ENCODE measurements at places on chromosomes 2 and 18.

- no peak for DNase-seq
These were observed 153.6 kb downstream of the CCDC85A start for GRCh38 chr2:56337342-56337741.

- no peak for DNase-seq
These were observed 447 bp downstream of the RETSAT start for GRCh38 chr2:85353876-85354285.

DNA sequence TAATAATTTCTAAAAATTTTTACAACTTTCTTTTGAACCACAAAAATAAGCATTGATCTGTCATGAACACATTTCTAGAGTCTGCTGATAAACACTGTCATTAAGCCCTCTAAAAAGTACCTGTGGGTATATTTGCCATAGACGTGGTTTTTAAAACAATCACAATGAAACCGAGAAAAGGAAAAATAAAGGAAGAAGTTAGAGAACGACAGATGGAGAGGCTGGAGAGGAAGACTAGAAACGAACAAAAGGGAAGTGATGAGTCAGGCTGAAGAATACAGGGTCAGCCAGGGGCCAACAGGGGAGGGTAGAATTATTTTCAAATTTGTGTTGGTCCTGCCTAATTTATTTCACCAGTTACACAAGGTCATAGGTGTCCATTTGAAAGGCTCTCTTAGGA is 62.0 kb downstream of the MYL12B start:
- no peak for DNase-seq

DNA sequence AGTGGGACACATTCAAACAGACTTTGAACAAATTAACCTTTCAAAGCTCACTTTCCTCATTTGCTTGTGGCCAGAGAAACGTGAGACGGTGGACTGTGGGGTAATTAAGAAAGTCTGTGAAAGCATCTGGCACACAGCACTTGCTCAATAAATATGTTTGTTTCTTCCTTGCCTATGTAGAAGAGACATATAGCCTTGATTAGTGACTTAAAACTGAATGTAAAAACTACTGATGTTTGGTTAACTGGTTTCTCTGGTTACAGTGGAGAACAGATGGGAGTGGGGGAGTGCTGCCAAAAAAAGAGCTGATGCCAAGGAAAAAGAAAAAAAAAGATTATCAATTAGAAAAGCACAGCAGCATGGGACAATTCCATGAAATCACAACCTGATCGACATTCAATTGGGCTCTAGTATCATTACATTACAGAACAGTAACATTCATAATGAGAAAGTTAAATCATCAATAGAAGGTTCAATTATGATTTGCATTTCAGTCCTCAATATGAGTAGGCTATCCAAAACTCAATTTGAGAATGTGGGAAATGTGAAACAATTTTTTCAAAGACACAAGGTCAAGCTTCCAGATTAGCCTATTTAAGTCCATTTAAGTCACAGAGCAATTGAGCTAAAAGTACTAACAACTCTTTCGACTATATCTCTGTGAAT is 14.7 kb downstream of the CUL3 start:
- DNase-seq, result no peak

DNA sequence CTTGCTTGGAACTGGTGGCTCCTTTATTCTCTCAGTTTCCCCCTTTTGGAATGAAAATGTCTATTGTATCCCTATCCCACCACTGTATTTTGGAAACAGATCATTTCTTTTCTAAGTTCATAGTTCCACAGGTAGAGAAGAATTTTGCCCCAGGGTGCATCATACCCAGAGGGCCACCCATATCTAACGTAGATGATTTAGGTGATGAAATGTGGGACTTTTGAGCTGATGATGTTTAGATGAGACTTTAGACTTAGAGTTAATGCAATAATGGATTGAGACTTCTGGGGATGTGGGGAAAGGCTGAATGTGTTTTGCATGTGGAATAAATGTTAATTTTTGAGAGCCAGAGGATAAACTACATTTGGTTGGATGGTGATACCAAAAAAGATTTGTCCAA is 107.9 kb upstream of the CYP26B1 start:
- no peak for DNase-seq

GRCh38 chr2:127080938-127081755 is 25.8 kb downstream of the BIN1 start:
- DNase-seq, result no peak

- DNase-seq, result no peak
These were observed 319.4 kb upstream of the NCKAP5 start for GRCh38 chr2:133887676-133888040.

DNA sequence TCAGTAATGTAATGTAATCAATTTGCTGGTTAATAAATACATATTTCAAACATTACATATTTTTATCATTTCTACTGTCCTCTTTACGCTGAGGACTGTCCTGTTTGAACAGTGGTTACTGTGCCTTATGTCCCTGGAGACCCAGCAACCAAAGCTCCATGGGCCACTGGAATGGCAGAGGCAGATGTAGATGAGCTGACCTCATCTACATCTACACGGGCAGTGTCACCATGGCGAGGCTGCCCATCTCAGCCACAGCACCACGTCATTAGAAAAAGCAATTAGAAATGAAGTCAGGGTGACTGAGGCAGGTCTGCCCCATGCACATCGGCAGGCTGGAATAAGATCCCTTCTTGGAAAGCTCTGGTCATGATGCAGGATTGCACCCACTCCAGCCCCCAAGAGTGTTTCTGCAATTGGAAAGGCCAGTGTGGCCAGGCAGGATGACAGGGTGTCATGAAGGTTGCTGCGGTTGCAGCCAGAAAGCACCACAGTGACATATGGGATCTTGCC is 237.5 kb downstream of the NDUFA10 start:
- DNase-seq, result no peak

- DNase-seq, result peak; percentile 34
These were observed 211.4 kb downstream of the PRKCE start for GRCh38 chr2:45862843-45863242.

DNA sequence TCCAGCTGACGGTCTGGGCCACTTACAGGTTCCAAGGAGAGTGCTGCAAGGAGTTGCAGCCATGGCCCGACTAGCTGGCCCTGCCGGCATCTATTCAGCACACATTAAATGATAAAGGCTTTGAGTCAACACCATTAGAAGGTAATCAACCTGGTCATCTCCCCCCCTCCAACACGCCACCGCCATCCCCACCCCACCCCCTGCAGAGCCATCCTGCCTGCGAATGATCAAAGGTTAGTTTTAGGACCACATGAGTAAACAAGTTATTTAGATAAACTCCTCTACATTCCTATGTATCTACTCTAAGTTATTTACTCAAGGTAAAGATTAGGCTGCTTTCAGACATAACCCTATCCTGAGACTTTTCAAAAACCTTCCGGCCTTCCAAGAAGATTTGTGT is 349.3 kb upstream of the SLC39A10 start:
- DNase-seq, result no peak

- no peak for DNase-seq
These were observed 39.9 kb upstream of the KLF11 start for GRCh38 chr2:10003206-10004125.

DNA sequence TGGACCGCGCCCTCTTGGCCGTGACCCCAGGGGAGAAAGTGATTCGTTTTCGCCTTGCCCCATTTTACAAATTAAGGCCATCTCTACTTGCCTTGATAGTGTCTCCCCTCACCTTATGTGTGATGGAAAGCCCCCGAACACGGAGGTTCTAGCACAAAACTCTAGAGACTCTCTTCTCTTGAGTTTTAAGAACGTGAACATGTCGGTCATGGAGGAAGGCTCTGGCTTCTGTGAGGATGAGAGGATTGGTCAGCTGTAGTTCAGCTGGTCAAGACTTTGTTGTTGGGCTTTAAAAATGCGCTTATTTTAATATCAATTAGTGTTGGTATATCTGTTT is 828 bp downstream of the DYNC1I2 start:
- DNase-seq, result no peak

GRCh38 chr2:54723996-54724559 is 616 bp downstream of the EML6 start:
- no peak for DNase-seq

DNA sequence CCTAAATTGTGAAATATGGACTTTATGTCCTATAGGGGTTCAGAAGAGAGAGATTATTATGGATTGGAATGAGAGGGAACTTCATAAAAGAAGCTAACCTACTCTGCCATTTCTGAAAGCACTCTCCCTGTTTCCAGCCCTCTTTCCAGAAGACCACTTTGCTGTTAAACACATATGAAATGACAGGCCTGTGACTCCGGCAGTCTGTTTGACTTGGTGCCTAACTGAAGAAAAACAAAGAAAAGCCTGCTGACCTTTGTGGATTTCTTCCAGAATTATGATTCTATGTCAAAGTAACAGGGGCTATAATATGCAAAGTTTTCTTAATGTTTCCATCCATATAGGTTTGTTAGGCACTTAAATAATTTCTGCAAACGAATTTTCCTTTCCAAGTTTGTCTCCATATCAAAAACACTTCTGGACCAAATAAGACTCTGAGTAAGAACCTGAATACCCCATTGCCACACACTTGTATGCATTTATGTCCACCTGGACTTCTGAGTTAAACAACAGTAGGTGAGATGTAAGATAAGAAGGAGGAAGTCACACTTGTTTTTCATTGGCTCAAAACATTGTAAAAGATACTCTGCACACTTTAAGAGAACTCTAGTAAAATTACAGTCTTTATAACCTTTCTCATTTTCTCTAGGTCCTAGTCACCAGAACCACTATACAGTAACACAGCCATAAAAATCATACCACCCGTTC is 111.7 kb downstream of the PIEZO2 start:
- DNase-seq, result no peak

- DNase-seq, result no peak
These were observed 409.9 kb downstream of the MTX2 start for GRCh38 chr2:176679061-176679669.

GRCh38 chr2:85997017-85997970 is 108.4 kb downstream of the POLR1A start:
- DNase-seq, result no peak

GRCh38 chr2:142270291-142270690 is 139.5 kb upstream of the LRP1B start:
- no peak for DNase-seq

- DNase-seq, result no peak
These were observed 16.2 kb upstream of the MAPRE2 start for GRCh38 chr18:35024965-35025364.

DNA sequence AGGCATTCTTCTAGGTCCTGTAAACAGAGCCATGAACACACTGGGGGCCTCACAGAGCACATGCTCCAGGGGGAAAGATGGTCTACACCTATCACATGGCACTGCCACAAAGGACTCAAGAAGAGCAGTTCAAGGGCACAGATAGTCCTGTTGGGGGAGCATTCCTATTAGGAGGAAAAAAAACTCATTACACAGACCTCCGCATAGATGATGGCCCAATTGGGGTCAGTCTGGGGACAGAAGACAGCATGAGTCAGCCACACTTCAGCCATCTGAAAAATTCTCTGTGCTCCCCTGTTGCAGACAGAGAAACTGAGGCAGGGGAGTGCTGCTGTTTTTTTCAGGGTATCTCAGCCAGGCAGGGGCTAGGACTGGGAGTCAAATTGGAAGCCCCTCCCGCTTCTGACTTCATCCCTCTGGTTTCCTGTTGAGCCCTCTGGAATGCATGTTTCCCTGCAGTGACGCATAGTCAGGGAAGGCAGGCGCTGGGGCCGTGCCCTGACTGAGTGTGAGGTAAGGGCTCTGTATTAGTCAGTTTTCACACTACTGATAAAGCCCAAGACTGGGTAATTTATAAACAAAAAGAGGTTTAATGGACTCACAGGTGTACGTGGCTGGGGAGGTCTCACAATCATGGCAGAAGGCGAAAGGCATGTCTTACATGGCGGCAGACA is 67.9 kb downstream of the RHOB start:
- no peak for DNase-seq

GRCh38 chr2:159913900-159914299 is 115.9 kb upstream of the CD302 start:
- no peak for DNase-seq

DNA sequence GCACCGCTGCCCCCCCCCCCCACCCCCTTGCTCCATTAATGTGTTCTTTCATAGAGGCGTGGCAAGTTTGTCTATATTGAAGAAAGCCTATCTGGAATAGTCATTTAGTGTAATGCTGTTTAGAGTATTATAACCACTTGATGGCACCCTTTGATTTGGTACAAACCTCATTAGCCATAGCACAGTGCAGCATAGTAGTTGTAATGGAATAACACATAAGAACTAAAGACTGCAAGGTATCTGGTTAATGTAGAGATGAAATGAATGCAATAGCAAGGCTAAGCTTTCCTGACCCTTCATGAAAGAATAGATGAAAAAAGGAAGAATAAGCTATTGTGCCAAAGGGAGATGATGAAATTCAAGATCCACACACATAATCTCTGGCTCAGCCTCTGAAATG is 81.9 kb downstream of the EHBP1 start:
- DNase-seq, result no peak

- no peak for DNase-seq
These were observed 111.1 kb downstream of the AP1S3 start for GRCh38 chr2:223725986-223726970.

GRCh38 chr2:25954199-25954752 is 28.0 kb downstream of the KIF3C start:
- no peak for DNase-seq

- no peak for DNase-seq
These were observed 314.8 kb downstream of the MBD2 start for GRCh38 chr18:53909668-53910067.

GRCh38 chr2:114683251-114683650 is 240.8 kb downstream of the DPP10 start:
- DNase-seq, result no peak

DNA sequence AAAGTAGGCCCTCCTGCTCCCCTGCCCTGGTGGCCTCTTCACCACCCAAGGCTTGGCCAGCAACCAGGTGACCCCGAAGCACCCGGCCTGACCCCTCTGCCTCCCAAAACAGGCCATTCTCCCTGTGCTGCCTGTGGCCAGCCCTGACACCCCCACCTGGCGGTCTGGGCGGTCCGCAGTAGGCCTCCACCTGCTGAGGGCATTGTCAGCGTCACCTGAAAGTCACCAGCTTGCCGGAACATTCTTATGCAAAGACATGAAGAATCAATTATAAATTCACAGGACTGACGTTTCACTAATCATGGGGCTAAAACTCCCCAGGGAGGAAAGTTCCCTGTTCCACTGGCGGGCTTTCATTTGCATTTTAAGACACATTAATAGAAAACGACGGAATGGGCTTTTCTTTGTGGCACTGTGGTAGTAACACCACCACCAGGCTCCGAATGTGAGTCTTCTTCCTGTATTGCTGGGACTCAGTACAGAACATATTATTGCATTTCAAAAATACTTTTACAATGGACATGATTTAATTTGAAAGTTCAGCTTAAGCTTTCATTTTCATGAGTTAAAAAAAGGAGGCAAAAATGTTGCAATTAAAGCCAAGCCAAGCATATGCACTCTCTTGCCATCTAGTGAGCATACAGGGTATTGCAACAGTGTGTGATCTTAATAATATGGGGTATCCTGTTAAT is 57.4 kb downstream of the ADI1 start:
- DNase-seq, result no peak

DNA sequence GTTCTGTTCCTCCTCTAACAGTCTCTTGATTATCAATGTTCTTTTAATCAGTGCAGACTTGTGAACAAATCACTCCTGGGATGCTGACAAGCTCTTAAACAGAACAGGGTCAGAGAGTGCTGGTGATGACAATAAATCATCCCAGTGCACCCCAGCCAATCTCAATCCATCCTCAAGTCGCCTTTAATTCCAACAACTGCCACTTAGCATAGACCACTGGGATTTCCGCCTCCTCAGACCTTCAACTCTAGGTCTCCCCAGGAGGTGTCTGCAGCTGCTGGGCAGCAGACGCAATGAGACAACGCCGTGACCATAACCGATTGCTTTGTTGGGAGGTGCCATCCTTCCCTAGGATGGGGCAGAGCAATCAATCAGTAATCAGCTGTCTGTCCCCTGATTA is 184.2 kb upstream of the ACAA2 start:
- no peak for DNase-seq

GRCh38 chr2:28436525-28437051 is 43.9 kb downstream of the FOSL2 start:
- no peak for DNase-seq

All from CMK (cell line).